ENCODE measurements at places on chromosomes 12 and 14. TPM values are rescaled to one million over a fixed set of nuclear protein-coding genes. Genes with fewer than 3 reads are reported as not detected.

The IL31 gene
- not detected for total RNA-seq

The DRAM1 gene
- 1.7 TPM for total RNA-seq

The ENTPD5 gene
- total RNA-seq = 9.4 TPM

The SMOC1 gene
- not detected for total RNA-seq

The C1RL gene
- total RNA-seq = 25.9 TPM

The PELI2 gene
- 9.9 TPM for total RNA-seq

The AQP2 gene
- total RNA-seq = not detected

The LRP1-AS gene
- not detected for total RNA-seq

The DNAJC22 gene
- not detected for total RNA-seq

The GPR135 gene
- total RNA-seq = 0.86 TPM

The VRTN gene
- not detected for total RNA-seq

The SOAT2 gene
- 0.73 TPM for total RNA-seq

The GSG1 gene
- not detected for total RNA-seq

The KLRC4 gene
- total RNA-seq = not detected

The HOXC4 gene
- 0.17 TPM for total RNA-seq

The IRAK4 gene
- 46.6 TPM for total RNA-seq

The GUCY2C gene
- not detected for total RNA-seq

The FZD10 gene
- not detected for total RNA-seq

The PLEK2 gene
- total RNA-seq = 0.40 TPM

The SLC38A4 gene
- not detected for total RNA-seq

The PPP1R36 gene
- total RNA-seq = not detected

The KANSL2 gene
- 39.6 TPM for total RNA-seq

The KRT8 gene
- not detected for total RNA-seq

The PCK2 gene
- total RNA-seq = 54.5 TPM

The YAF2 gene
- total RNA-seq = 40.3 TPM

The KERA gene
- total RNA-seq = not detected

The PLEKHD1 gene
- 0.15 TPM for total RNA-seq

The KRT2 gene
- not detected for total RNA-seq

The NTF3 gene
- total RNA-seq = not detected

The GARIN6 gene
- total RNA-seq = not detected

The CLEC2A gene
- total RNA-seq = not detected

The RND1 gene
- total RNA-seq = 1.8 TPM

The KLRG1 gene
- 13.5 TPM for total RNA-seq

The ZDHHC22 gene
- not detected for total RNA-seq

The P2RX2 gene
- total RNA-seq = not detected

The PARP11 gene
- 32.7 TPM for total RNA-seq

The ZBTB25 gene
- 38.1 TPM for total RNA-seq

The CAND1 gene
- 135 TPM for total RNA-seq

The SLC6A15 gene
- not detected for total RNA-seq

The LRP10 gene
- total RNA-seq = 69.7 TPM

The ANKLE2 gene
- total RNA-seq = 77.1 TPM

The FKBP3 gene
- total RNA-seq = 53.7 TPM

The RASSF9 gene
- not detected for total RNA-seq

The TDRD9 gene
- total RNA-seq = 0.05 TPM

The RBP5 gene
- total RNA-seq = 0.48 TPM

The OR4E2 gene
- not detected for total RNA-seq

The LRRK2 gene
- not detected for total RNA-seq

Measured in activated naive CD4-positive, alpha-beta T cell treated with anti-CD3 and anti-CD28 coated beads, Interleukin-2, amount 10 ng/mL, durations not matched to agents 5 hours and 36 hours (primary cell).